ENCODE measurements at places on chromosomes 4 and X.
A peak's percentile ranks its signal among the peaks of the same experiment; 100 is the strongest.

- DNase-seq: peak; percentile 44
Observed at GRCh38 chr4:108972613-108973283, 209.9 kb upstream of the ETNPPL start.

DNA sequence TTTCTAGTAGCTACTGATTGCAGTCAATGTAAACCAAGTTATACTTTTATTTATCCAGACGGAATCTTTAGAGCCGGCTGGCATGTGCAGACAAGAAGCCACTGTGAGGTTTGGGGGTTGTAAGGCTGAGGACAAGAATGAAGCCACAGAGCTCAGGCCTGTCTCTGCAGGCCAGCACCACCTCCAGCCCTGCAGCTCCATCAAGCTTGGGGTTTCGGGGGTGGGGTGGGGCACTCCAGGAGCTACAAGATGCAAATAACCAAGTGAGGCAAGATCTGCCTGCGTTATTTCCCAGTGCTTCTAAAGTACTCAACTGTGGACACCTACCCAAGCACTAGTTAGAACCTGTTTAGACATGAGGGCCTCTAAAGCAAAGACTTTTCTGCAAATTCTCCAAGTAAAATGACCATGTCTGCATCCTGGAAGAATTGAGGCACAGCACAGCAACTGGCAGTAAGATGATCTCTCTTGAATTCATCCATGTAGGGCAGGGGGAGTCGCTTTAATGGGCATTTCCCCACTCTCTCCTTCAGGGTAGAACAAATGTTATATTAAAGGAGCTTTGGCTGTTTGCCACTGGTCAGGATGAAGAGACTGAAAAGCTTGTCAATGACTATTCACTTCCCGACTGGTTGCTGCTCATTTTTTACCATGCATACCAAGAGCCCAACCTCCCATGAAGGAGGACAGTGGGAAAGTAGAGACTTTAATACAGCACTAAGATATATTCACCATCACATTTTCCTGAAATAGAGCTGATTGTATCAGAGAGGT is 222.5 kb downstream of the MGST2 start:
- DNase-seq: no peak

DNA sequence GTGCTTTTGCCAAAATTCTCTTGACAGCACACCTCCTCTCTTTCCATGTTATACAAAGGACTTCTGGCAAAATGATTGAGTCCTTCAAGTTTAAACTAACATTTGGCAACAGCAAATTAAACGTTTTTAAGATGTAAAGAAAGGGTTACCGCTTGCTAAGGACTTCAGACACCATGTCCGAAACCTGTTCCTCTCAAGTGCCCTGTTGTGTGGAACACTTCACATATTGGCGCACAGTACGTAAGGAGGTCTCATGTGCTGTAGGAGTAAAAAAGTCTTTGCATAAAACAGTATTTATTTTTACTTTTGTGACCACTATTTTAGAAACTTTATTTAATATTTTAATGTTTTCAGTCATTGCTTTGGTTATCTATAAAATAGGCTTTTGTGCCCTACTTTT is 33.7 kb upstream of the HPRT1 start:
- DNase-seq: no peak

GRCh38 chr4:29805245-29805644 is 914.9 kb upstream of the PCDH7 start:
- no peak for DNase-seq

- no peak for DNase-seq
Observed at GRCh38 chr4:186029571-186030398, 39.2 kb upstream of the TLR3 start.

GRCh38 chrX:150406596-150406995 is 43.5 kb downstream of the MAMLD1 start:
- no peak for DNase-seq

DNA sequence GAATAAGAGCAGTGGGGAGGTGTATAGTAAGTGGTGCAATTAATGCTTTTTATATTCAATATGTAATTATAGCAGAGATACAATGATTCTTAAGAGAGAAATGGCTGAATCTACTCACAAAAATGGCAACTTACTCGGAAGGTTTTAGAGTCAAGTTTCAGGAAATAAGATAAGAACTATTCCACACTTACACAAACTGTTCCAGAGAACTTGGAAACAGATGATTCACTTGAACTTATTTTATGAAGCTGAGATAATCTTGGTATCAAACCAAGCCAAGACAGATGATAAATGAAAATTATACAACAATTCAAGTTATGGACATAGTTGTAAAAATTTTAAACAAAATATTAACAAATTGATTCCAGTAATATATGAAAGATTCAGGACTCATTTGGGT is 311.3 kb upstream of the HS3ST1 start:
- no peak for DNase-seq

DNA sequence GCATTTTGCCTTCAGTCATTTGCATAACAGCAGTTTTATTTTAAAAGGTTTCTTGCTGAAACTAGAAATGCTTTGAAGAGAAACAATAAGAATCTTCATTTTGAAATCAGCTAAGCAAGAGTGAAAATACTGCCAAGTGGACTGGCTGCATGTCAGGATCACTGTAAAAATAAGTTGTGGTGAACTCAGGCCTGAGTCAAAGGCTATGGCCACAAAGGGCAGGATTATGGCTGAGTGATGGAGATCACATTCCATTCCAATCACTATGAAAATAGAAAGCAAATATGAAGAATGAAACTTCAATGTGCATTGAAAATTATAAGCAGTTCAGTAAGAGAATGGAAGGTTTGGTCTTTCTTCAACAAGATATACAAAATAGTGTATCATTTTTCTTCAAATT is 224.5 kb downstream of the PCDH18 start:
- DNase-seq: no peak

DNA sequence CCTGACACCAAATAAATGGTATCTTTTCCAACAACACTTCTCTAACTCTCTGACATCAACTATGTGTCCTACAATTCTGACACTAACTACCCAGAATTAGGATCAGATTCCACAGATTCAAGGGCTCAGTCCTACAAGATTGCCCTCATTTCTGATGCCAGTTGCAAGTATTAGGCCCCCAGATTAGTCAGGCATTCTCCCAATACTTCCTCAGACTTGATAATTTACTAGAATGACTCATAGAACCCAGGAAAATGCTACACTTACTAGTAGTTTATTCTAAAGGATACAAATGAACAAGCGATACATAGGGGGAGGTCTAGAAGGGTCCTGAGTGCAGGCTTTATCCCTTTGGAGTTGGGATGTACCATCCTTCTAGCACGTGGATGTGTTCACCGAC is 8.5 kb downstream of the TIGD2 start:
- no peak for DNase-seq

- peak; percentile 83 for DNase-seq
Observed at GRCh38 chr4:2041239-2042130, 17.6 kb upstream of the NAT8L start.

DNA sequence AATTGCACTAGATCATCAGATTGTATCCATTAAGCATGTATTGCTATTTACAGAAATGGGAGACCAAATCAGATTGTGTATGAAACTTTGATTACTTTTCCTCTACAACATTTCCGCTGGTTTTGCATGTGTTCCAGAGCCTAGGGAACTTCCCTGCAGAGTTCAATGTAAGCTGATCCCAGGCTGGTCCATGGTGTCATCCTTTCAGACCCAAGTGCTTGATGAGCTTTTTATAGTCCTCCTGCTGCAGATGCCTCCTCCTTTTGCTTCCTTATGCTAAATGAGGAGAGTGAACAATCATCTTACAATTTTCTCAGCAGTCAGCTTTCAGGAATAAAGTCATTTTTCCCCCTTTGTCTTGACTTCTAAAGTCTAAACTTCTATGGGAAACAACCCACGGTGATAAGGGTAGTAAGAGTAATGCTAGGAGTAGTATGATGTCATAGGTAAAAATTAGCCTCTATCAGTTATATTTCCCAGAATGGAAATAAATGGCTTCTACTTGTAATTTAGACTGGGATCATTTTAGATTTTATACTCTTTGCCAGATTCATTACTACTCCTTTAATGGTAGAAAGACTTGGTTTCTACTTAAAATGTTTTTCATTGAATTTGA is 55.1 kb upstream of the SLC4A4 start:
- no peak for DNase-seq

DNA sequence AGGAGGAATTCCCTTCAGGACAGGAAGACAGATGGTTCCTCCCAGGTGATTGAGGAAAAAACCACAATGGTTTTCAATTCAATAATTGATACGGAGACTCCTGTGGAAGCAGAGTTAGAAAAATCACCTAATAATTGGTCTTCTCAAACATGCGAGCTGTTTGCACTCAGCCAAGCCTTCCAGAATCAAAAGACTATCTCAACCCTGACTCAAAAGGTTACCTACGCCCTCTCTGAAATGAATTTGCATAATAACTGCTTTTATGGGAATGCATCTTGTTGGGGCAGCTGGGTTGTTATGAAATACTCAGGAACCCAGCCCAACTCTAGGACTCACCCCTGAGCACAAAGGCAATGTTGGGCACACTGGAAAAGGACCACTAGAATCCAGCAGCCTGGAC is 66.9 kb upstream of the ARSJ start:
- no peak for DNase-seq

- DNase-seq: no peak
Observed at GRCh38 chrX:38896724-38897298, 95.6 kb downstream of the MID1IP1 start.

DNA sequence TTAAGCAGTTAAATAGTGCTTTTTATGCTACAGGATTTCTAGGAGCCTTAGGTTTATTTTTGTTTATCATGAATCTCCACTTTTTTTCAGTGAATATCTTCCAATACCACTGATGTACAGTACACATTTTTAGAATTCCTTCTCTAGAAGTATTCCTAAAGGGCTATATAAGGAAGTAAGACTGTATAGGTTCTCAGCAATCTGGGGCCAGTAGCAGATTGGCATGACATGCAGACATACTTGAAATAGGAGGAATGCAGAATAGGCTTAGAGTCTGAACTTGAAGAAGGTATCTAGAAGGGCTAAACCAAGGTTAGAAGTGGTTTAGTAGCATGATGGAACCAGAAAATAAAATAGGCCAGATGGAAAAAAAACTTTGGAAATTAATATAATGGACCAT is 29.8 kb downstream of the HEPH start:
- no peak for DNase-seq

DNA sequence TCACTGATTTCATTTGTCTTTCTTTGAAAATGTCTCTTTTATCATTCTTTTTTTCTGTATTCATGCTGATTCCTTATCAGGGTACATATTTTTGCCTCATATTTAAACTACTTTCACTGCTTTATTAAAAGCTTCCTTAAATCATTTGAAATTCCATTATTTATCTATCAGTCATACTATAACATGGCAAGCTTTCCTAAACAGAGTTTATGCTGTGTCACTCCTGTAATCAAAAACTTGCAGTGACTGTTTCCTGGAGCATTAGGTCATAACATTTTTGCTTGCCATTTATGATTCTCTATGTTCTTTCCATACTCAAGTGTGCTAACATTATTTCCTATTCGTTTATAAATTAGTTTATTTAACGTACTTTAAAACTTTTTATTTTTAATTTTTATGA is 203.7 kb downstream of the BMPR1B start:
- DNase-seq: no peak
